ENCODE measurements at places on chromosomes 6 and 20.

GRCh38 chr6:134585517-134585873 is 267.6 kb upstream of the SGK1 start:
- no peak for DNase-seq

GRCh38 chr20:25480156-25480555 is 72.7 kb downstream of the GINS1 start:
- DNase-seq: no peak

GRCh38 chr20:1761116-1761515 is 103.5 kb upstream of the SIRPG start:
- DNase-seq: no peak

- no peak for DNase-seq
Measured at GRCh38 chr6:167957626-167958025, 39.8 kb upstream of the KIF25 start.

GRCh38 chr6:22263748-22264147 is 33.1 kb downstream of the PRL start:
- DNase-seq: no peak

DNA sequence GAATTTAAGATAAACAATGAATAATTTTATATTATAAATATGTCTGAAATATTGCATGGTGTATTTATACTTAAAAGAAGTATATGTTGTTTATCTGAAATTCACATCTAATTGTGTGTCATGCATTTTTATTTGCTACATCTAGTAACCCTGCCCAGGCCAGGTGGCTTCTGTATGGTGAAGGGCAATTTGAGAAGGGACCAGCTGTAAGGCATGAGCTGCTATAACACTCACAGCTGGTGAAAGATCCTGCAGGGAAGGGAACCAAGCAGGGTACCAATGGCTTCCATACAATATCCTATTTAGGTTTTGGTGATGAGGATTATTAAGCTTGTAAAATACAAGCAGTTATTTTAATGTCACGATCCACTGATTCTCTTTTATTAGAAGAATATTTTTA is 921.8 kb upstream of the GJE1 start:
- DNase-seq: no peak

- DNase-seq: no peak
Measured at GRCh38 chr6:22569281-22570184, at the start of gene HDGFL1. Gene HDGFL1, plus strand, starts transcription at chr6:22569566. Its CDS starts 10 bp downstream, at chr6:22569576.

GRCh38 chr20:25125636-25126035 is 43.7 kb upstream of the VSX1 start:
- DNase-seq: no peak

GRCh38 chr20:56630086-56630493 is 984 bp downstream of the TFAP2C start:
- no peak for DNase-seq
